ENCODE measurements at places on chromosomes 12 and 14.

DNA sequence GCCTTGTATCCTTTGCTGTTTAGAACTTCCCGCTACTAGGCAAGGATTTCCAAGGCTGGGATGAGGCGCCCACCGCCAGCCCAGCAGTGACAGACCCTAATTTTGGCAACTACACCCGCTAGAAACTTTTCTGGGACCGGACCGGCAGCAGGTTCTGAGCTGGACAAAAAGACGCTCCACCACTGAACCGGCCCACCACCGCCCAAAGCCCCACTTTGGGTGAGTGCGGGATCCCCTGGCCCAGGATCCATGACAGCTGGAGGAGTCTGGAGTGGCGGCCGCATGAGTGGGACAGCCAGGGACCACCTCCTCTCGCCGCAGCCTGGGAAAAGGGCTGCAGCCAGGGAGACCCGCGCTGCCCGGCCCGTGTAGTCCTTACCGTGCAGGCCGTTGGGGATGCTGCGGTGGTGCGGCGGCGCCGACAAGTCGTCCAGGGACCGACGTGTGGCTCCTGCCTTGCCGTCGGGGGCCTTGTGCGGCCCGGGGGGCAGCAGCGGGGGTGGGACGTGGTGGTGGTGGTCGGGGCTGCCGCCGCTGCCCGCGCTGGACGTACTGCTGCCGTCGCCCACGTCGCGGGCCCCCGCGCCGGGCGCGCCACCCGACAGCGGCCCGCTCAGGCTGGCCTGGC, 1.1 kb downstream of the CCDC85C start:
- no peak for DNase-seq

GRCh38 chr14:75831455-75831854, 150.3 kb downstream of the TGFB3 start:
- peak; percentile 13 for DNase-seq

DNA sequence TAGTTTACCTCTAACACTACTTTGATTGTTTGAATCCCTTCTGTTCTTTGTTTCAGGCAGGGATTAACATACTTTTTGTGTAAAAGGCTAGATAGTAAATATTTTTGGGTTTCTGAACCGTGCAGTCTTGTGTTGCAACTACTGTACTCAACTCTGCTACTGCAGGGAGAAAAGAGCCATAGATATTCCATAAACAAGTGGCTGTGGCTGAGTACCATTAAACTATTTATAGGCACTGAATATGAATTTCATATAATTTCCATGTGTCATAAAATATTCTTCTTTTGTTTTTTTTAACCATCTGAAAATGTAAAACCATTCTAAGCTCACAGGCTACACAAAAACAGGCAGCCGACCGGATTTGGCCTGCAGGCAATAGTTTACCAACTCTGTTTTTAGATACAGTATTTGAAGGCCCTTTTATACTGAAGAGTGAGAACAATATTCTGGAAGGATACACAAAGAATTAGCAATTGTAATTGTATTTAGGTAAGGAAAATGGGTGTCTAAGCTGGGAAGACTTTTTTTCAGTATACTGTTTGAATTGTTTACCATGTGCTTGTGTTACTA, 15.7 kb downstream of the NR1H4 start:
- no peak for DNase-seq

- no peak for DNase-seq
These were observed 1247.3 kb upstream of the FLRT2 start for GRCh38 chr14:84282618-84283017.

DNA sequence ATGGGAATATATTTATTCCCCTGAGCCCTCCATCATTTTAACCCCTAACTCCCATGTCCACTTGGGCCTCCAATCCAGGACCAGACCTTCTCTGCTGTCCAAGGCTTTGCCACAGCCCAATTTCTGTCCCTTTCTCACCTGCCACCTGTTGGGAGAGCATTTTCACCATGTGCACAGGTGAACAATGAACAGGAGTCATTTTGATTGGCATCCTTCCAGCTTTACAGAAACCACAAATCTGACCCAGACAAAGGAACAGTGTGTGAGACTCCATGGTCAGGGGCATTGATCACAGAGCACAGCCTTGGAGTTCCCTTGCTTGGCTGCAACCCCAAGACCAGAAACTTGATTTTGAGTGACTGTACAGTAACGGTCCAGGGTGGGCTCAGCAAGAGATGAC, 91.9 kb downstream of the CRACR2A start:
- no peak for DNase-seq

DNA sequence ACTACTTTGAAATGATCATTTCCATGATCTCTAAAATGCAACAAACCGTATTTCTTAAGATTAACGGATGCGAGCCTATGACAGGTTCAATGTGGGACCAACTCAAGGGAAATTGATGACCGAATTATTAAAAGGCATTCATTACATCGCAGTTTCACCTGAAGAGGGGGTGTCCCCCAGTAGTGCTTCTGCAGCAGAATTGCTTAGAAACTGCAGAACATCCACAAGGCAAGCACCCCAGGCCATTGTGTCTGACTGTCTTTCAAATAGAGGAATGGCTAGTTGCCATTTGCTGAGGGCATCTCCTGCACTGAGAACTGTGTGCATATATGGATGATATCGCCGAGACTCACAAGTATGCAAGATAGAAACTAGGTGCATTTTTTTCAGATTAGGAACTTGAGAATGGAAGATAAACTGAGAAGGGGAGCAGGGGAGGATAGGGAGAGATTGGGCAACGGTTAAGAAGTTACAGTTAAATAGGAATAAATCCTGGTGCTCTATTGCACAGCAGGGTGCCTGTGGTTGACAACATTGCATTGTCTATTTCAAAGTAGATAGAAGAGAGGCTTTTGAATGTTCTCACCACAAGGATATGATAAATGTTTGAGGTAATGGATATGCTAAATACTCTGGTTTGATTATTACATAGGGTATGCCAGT, 234.3 kb upstream of the PLEKHG7 start:
- no peak for DNase-seq

DNA sequence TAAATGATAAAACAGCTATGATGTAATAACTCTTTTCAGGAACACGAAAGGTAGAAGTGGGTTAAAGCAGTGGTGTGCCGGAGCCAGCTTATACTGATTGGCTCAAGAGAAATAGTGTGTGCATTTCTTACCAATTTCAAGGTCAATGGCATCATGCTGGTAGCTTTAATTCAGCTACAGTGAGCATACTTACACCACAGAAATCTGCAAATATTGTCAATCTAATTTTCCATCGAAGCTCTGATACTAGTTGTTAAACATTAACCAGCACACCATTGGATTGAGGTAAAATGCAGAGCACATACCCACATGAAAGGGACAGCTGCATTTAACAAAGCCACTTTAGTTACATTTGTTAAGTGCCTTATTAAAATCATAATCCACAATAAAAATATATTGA, 225.7 kb downstream of the KCNC2 start:
- no peak for DNase-seq

GRCh38 chr12:132247718-132248452, 81.5 kb downstream of the GALNT9 start:
- no peak for DNase-seq

DNA sequence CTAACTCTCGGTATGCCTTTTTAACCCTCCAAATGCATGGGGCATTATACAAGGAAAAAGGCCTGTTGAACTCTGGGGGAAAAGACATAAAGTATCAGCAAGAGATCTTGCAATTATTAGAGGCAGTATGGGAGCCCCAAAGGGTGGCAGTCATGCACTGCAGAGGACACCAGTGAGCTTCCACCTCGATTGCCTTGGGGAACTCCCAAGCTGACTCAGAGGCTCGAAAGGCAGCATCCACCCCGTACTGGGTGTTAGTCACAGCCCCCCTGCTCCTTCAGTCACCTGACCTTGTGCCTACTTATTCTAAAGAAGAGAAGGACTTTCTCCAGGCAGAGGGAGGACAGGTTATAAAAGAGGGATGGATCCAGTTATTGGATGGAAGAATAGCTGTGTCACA, 781.4 kb upstream of the TMEM132C start:
- no peak for DNase-seq

- DNase-seq = no peak
These were observed 2.6 kb upstream of the WNK1 start for GRCh38 chr12:749751-750270.

DNA sequence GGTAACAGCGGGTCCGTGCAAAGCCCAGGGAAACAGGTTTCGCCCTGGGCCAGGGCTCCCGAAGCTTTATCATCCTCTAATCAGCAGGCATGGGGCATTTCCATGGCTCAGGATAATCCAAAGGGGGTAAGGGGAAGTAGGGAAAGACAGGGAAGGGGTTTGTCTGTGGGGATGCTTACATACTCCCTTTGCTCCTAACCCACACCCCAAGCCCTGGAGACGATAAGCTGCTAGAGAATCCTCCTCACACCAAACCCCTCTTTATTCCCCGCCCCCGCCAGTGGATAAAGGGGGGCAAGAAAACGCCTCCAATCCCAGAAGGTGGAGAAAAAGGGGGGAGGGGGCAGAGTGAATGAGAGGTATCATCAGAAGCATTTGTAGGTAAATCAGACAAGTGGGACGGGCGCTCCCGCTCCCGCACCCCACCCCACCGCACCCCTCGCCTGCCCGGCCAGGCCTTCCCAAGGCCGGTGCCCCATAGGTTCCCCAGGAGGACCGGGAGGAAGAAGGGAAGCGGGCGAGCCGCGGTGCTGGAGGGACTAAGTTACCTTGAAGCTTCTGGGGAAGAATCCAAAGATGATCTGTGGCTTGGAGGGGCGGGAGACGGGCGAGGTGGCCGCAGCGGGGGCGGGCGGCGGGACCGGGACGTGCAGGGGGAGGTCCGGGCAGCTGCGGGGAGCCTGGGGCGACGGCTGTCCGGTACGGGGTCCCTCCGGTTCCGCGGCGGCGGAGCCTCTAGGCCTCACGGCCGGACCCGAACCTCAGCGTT, 762 bp downstream of the PPP2R5E start:
- no peak for DNase-seq

- DNase-seq = no peak
These were observed 55.4 kb downstream of the SUSD6 start for GRCh38 chr14:69666690-69667211.

- DNase-seq = no peak
These were observed 9.4 kb downstream of the GCH1 start for GRCh38 chr14:54893151-54893760.

- no peak for DNase-seq
These were observed 1.0 kb downstream of the NUAK1 start for GRCh38 chr12:106137530-106138356.

DNA sequence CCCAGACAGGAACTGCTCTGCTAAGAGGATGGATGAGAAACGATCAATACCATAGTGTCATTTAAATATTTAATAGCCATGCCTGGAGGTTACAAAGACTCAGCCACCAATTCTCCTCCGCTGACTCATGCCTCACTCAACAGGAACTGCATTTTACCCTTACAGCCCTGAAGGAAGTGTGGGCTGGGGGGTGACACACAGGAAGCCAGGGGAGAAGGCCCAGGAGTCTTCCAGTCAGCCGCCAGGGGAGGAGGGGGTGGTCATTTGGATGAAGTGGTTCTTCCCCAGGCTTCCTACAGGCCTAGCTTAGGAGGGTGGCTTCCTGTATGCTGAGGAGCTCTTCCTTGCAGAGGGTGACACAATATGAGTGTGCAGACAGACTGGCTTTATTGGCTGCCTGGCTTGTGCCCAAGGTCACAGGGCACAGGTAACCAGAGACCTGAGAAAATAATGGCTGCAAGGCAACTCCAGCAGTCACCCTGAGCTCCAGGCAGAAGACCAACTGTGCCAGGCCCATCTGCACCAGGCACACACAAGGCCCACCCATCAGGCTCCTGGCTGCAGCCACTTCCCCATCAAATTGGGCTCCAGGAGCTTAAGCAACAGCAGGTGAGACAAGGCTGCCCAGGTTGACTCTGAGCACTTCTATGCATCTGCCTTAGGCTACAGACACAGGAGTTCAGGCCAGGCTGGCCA, 30.6 kb upstream of the RPLP0 start:
- peak; percentile 31 for DNase-seq

GRCh38 chr12:66629138-66629870, 49.6 kb downstream of the GRIP1 start:
- DNase-seq = no peak

- DNase-seq = no peak
These were observed 60.4 kb upstream of the PTHLH start for GRCh38 chr12:28032811-28033537.

DNA sequence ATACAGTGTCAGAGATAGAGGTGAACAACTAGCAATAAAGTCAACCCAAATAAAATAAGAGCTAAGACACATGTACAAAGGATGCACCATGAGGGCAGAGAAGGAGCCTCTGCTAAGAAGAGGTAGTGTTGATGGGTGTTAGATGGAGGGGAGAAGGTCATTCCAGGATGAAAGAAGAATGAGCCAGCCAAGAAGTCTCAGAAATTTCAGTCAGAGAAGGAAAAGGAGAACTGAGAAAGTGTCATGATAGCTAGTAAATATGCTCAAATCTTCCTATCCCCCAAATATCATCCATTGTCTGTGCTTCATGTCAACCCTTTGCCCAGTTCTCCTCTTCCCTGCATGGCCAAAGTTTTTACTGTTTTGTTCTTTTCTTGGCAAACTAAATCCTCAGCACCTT, 225.2 kb upstream of the BTG1 start:
- DNase-seq = no peak

GRCh38 chr12:45214749-45215418, 1.0 kb upstream of the ANO6 start:
- no peak for DNase-seq

DNA sequence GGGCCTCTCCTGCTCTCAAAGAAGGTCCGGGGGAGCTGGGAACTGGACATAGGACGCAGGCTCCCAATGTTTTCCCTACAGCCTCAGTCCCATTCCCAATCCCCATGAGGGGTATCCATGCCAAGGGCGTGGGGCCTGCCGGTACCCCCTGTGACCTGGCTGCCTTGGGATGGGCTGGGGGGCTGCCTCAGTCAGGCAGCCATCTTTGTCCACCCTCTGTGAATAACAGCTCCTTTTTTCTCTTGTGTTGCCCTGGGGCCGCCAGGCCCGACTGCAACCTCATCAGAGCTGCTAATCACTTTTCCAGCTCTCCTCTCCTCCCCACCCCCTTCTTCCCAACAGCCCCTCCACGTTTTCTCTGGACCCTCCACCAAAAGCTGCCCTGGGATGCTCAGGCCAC, 11.2 kb downstream of the FIGNL2 start:
- no peak for DNase-seq

DNA sequence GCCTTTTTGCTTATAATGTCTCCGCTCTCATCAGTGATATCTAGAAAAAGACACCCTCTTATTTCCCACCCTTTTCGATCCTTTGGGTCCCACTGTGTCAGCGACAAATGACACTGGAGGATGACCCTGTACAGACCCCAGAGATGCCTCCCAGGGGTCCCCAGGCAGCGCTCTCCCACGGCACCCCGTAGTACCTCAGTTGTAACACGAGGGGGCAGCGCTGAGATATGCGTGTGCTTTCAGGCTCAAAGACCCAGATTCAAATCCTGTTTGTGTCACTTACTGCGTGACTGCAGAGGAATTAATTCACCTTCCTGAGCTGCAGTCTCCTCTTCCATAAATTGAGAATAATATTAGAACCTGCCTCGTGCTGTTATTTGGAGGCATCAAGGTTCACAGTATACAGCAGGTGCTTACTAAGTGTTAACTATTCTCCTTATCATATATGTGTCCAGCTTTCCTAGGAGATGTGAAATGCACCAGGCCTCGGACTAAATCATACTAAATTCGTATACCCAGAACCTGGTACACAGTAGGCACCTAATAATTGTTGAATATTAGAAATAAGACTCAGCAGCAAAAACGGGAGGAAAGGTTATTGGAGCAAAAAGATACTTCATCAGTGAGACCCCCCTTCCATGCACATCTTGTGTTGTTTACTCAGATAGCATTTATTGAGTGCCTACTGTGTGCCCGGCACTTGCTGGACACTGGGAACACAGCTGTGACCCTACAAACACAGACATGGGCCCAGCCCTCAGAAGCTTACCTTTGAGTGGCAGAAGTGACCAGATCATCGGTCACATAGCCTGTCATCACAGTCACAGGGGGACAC, 99.9 kb downstream of the PHETA1 start:
- DNase-seq = no peak

Measured in central memory CD8-positive, alpha-beta T cell (primary cell).